ENCODE measurements at places on chromosomes 6 and 20. TPM values are rescaled to one million over a fixed set of nuclear protein-coding genes. Genes with fewer than 3 reads are reported as not detected.

DNA sequence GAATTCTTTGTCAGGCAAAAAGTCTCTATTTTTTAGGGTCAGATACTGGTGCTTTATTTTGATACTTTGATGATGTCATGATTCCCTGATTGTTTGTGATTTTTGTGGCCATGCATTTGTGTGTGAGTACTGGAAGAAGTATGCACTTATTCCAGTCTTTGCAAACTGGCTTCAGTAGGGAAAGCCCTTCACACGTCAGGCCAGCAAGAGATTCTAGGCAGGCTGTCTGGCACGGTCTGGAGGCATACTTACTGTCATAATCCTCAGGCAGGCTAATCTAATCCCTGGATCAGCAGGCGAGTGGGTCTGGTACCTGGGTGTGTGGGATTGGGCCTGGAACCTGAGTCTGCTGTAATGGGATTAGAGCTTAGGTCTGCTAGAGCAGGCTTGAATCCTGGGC lies 391.8 kb upstream of the MMS22L start:
- peak; percentile 36 for DNase-seq

- DNase-seq: no peak
These were observed 11.6 kb upstream of the MTG2 start for GRCh38 chr20:62171245-62171644.

DNA sequence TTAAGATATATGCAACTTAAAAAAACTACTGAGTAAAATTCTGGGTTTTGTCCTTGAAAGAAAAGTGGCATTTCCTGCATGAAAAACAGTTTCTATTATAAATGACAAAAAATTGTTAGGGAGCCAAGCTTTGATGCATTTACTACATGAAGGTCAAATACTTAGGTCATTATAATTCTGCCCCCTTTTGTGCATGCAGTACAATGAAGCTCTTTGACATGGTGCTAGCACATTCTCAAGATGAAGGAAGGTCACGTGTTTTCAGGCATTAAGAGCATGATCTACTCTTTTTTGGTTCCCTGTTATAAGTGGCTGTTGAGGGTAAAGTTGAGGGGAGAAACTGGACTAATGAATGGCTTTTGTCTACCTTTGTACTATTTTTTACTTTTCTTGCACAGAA lies 72.7 kb downstream of the FOXO3 start:
- no peak for DNase-seq

DNA sequence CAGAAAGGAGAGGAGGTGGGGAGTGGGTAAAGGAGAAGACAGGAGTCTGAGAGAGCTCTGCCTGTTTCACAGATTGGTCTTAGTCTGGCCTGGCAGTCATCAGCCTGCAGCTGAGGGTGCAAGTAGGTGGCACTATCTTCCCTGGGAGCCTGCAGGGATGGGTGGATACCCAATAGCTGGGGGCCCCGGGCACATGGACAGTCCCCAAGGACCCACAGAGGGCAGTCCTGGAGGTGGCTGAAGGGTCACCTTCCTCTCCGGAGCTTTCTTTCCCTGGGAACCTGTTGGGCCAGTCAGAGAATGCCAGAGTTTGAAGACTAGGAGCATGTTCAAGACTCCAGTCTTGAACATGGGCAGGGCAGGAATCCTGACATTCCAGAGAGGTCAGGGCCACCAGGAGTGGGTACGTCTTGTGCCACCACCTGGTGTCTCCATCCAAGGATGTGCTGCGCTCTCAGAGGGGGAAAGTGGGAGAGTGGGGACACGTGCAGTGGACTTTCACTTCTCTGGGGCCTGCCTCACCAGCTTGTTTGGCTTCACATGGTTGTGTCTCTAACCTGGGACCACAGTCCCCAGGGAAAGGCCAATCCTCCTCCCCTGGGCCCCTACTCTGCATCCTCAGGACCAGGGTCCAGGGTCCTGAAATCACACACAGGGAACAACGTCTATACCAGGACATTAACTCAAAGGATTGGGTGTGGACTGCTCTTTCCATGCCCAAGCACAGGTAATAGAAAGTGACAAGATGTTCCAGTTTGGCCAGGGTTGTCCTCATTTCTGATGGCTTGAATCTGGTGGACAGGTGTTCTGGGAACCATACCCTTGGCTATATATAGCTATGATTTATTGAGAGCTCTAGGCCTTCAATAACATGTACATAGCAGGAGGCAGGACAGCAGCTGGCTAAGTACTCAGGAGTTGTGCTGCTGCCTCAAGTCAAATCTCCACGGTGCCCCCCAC lies 18.0 kb downstream of the AARS2 start:
- DNase-seq: no peak

- no peak for DNase-seq
These were observed 69.9 kb upstream of the DDR1 start for GRCh38 chr6:30814146-30815040.

DNA sequence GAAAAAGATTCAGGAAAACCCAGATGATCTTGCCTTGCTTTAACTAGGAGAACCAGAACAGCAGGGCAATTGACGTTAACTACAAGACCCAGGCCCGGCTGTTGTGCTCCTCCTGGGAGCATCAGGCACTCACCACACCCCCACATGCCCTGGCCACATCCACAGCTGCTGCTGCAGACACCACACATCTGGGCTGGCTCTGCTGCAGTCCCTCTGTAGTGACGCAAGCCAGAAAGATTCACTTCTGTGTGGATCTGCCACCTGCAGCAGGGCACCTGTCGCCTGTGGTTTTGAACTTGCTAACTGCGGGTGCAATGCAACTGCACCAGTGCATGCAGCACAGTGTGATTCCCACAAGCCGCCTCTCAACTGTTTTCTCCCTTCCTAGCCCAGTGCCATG lies 228.8 kb downstream of the SYNDIG1 start:
- DNase-seq: peak; percentile 42

Gene COL11A2
- not detected for total RNA-seq

Gene ANGPT4
- under 0.01 TPM for total RNA-seq
